Right kidney (tissue), 9 donors: ENCODE measurements at places on chromosomes 1 and 21.

DNA sequence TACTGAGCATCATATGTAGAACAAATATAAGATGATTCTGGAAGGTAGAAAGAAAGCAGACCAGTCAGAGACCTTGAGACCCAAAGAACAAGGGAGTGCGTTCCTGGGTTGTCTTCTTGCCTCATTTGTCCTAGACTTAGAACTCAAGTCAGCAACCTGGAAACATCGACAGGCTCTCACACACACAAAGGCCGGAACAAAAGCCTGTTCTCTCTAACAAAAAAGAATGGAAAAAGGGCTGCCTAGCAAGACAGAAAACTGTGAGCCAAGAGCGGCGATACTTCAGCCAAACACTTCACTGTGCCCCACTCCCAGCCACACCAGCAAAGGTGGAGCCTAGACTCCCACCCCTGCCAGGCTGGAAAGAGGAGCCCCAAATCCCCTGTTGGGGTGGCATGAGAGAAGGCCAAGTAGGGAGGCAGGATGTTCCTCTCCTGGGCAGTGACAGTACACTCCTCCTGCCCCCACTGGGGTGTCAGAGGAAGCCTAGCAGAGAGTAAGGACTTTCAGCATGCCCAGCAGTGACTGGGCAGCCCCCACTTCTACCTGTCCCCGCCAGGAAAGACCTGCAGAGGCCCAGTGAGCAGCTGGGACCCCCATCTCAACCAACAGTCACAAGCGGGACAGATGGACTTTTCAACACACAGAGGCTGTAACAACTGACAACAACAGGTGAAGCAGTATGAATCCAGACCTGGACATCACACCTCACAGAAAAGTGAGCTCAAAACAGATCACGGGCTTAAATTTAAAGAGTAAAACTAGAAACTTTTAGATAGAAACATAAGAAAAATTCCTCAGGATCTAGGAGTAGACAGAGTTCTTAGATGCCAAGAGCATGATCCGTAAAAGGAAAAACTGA lies 33.0 kb downstream of the MRAP start:
- DNase-seq, result no peak

GRCh38 chr1:189606795-189607476 lies 870.7 kb downstream of the BRINP3 start:
- no peak for DNase-seq

- no peak for DNase-seq
These were observed 1.1 kb downstream of the SLC27A3 start for GRCh38 chr1:153776352-153776751.

DNA sequence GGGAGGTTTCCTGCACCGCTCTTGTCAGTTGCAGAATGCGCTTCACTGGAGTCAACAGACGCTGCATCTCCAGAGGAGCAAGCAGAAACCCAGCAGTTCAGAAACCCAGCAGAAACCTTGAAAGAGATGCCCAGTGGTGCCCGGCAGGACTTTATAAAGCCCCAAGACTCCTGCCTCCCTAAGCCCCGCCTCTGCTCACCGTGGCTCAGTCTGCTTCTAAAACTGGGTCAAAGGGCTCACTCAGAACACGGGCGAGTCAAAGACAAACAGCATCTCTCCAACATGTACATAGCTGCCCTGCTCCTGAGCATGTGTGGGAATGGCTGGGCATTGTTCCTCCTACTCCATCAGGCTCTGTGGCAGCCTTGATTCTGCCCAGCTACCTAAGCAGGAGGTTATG lies at the start of gene HMGCS2:
TSS of gene HMGCS2 (minus strand) at position 128 of the 400 bp plus-strand sequence. CDS start at position 67, 61 bp downstream.
- no peak for DNase-seq

- no peak for DNase-seq
These were observed 4.1 kb downstream of the DNAH14 start for GRCh38 chr1:224933584-224933983.

GRCh38 chr21:46559291-46559983 lies 45.4 kb downstream of the S100B start:
- DNase-seq, result peak; percentile 34

DNA sequence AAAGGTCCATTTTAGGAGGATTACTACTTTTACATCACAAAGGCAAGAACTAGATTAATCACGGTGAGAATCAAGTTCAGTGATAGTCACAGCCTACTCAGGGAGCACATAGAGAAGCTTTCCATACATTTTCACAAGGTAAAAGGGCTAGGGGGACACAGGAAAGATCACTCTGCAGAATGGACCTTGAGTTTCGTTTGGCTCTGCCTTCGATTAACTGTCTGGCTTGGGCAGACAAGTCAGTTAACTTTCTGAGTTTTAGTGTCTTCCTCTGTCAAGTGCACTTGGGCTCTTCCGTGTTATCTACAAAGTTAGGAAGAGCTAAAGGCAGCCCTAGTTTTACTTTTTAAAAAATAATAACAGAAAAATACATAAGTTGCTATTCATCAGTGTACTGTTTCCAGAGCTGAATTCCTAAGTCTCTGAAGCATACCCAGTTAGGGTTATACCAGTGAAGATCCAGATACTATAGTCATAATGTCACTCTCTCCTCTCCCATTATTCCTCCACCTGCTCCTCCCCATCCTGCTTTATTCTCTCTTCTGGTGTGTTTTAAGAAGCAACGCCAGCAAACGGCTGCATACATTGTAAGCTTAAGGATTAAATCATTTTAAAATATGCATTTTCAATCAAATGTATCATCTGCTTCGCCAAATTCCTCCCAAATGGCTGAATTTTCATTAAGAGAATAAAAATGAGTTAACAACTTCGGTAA lies 1.7 kb downstream of the CEP170 start:
- DNase-seq, result peak; percentile 19

DNA sequence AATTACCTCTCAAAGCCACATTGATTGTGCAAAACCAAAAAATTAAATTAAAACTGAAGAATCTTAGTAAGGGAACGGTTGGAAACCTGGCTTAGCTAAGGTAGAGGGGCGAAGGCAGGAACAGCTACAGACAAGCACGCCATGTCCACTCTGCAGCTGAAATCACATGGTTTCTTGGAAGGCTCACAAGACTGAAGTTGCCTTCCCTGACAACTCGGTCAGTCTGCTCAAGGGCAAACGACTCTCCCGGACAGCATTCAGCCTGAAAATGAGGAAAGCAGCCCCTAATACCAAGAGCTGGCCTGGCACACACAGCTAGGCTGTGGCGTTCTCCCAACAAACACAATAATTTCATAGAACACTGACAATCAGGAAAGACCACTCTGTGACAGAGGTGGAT lies 22.7 kb upstream of the BECN2 start:
- no peak for DNase-seq

GRCh38 chr1:167434306-167434705 lies 84.0 kb downstream of the CD247 start:
- no peak for DNase-seq

- no peak for DNase-seq
These were observed 279.5 kb downstream of the FOXD2 start for GRCh38 chr1:47717341-47717740.
